ENCODE measurements at places on chromosomes 2 and 18.

GRCh38 chr2:126696644-126697520 lies 40.9 kb downstream of the GYPC start:
- no peak for DNase-seq

GRCh38 chr2:230865307-230865765 lies 594 bp downstream of the ITM2C start:
- peak; percentile 67 for DNase-seq

GRCh38 chr2:83058683-83059082 lies 1400.4 kb downstream of the SUCLG1 start:
- no peak for DNase-seq

- no peak for DNase-seq
Observed at GRCh38 chr2:128332091-128332634, 13.5 kb upstream of the HS6ST1 start.

- no peak for DNase-seq
Observed at GRCh38 chr2:12498286-12498685, 218.4 kb upstream of the TRIB2 start.

All from left hindlimb (tissue), 1 donor.